Osteocyte (in vitro differentiated cells): ENCODE measurements at places on chromosomes 16 and 17. TPM values are rescaled to one million over a fixed set of nuclear protein-coding genes. Genes with fewer than 3 reads are reported as not detected.

DNA sequence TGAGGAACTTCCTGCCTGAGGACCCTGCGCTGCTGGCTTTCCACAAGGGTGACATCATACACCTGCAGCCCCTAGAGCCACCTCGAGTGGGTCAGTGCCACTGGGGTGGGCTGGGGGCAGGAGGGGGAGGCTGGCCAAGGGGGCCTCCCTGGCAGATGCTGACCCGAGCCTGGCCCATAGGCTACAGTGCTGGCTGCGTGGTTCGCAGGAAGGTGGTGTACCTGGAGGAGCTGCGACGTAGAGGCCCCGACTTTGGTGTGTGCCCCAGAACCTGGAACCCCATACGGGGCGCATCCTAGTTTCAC lies 26.7 kb upstream of the ALKBH5 start:
- H3K27ac ChIP-seq: no peak overlapping the region
- peaks cover 7% of the 10 kb centered on the region for H3K4me1 ChIP-seq
- no peaks in the 10 kb centered on the region for H3K36me3 ChIP-seq
- peaks cover 2% of the 10 kb centered on the region for H3K27me3 ChIP-seq

- peaks cover 52% of the 10 kb centered on the region for H3K36me3 ChIP-seq
- no peak for DNase-seq
- no peak overlapping the region for H3K4me3 ChIP-seq
- peak overlapping the region; percentile 5 for H3K27ac ChIP-seq
- peaks cover 28% of the 10 kb centered on the region for H3K4me1 ChIP-seq
Observed at GRCh38 chr16:71915350-71915749, 20.0 kb downstream of the IST1 start.

DNA sequence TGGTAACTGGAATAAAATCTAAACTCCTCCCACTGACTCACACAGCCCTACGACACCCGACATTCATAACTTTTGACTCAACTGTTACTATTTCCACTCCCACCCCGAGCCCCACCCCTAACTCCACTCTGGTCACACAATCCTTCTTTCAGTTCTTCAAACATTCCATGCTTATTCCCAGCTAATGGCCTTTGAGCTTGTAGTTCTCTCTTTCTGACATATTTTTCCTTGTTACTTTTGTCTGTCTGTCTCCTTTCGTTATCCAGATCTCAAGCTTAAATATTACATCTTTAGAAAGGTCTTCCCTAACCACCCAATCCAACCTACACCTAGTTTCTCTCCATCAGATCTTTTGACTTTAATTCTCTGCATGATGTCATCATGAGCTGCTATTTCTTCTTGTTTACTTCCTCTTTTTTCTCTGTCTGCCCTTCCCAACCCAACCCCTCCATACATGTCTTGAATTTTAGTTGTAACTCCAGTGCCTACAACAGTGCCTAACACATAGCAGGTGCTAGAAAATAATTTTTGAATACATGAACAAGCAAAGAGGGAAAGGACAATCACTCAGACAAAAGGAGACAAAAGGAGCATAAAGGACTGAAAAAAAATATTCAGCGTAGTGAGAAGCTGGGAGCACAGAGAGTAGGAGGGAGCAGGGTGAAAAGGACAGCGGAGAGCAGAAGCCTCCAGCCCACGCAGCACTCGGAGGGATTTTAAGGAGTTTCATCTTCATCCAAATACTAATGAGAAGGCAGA lies 65.2 kb upstream of the SMIM36 start:
- peaks cover 2% of the 10 kb centered on the region for H3K27me3 ChIP-seq
- no peak overlapping the region for H3K4me3 ChIP-seq

GRCh38 chr16:89858973-89859614 lies 14.3 kb upstream of the TCF25 start:
- DNase-seq: no peak
- H3K4me3 ChIP-seq: no peak overlapping the region
- H3K36me3 ChIP-seq: no peaks in the 10 kb centered on the region
- H3K4me1 ChIP-seq: peaks cover 13% of the 10 kb centered on the region
- no peaks in the 10 kb centered on the region for H3K27me3 ChIP-seq
- H3K27ac ChIP-seq: no peak overlapping the region

DNA sequence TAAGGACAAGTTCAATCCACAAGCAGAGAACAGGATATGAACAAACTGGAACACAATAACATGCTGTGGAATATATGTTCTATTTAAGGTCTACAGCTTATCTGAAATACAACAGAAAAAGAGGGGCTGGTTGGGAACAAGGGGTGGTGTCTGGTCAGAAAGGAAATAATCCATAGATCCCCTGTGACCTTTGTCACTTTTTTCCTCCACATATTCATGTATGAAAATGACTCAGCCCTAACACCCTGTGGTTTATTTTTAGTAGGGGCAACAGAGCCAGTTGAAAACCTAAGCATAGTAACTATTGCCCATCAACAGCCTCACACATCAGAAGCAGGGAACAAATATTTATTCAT lies 12.3 kb upstream of the SPAG9 start:
- no peak overlapping the region for H3K4me3 ChIP-seq
- DNase-seq: no peak
- H3K27me3 ChIP-seq: no peaks in the 10 kb centered on the region
- no peaks in the 10 kb centered on the region for H3K36me3 ChIP-seq

- peaks cover 26% of the 10 kb centered on the region for H3K4me1 ChIP-seq
- H3K27ac ChIP-seq: no peak overlapping the region
- no peaks in the 10 kb centered on the region for H3K27me3 ChIP-seq
- DNase-seq: no peak
Observed at GRCh38 chr17:81241648-81242420, 2.7 kb downstream of the NDUFAF8 start.

- peaks cover 32% of the 10 kb centered on the region for H3K27me3 ChIP-seq
- H3K36me3 ChIP-seq: no peaks in the 10 kb centered on the region
- DNase-seq: no peak
- no peaks in the 10 kb centered on the region for H3K4me1 ChIP-seq
- no peak overlapping the region for H3K4me3 ChIP-seq
Observed at GRCh38 chr17:42937712-42938596, 26.3 kb downstream of the AARSD1 start.

DNA sequence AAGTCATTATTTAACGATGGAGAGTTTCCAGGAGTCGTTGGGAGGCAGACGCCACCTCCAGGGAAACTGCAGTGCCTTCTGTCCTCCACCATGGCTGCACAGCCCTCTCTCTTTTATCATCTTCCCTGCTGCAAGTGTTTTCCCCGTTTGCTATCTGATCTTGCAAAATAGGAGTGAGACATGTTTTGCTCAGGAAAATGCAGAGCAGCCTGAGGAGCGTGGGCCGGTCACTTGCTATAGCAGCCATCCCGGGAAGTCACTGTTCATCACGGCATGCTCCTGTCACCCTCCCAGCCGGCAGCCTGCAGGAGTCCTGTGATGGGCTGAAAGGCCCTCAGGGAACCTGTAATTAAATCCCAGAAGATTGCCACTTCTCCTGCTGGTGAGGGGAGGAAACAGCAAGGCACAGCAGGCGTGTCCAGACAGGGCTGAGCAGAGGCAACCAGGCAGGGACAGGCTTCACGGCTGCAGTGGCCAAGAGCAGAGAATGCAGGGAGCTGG lies 143.1 kb downstream of the GSG1L start:
- H3K36me3 ChIP-seq: no peaks in the 10 kb centered on the region
- H3K27me3 ChIP-seq: peaks cover 9% of the 10 kb centered on the region
- H3K4me1 ChIP-seq: no peaks in the 10 kb centered on the region
- no peak overlapping the region for H3K27ac ChIP-seq
- no peak for DNase-seq

- H3K36me3 ChIP-seq: no peaks in the 10 kb centered on the region
- DNase-seq: no peak
- no peak overlapping the region for H3K4me3 ChIP-seq
- no peak overlapping the region for H3K27ac ChIP-seq
- no peaks in the 10 kb centered on the region for H3K27me3 ChIP-seq
- H3K4me1 ChIP-seq: no peaks in the 10 kb centered on the region
Observed at GRCh38 chr17:33874617-33875060, 380.4 kb upstream of the CCL2 start.

ZACN gene
- not detected in 2 replicates for total RNA-seq

HIC1 gene
- total RNA-seq: 3.3 and 3.7 TPM in 2 replicates

PPP1R1B gene
- total RNA-seq: 4.5 and 6.0 TPM in 2 replicates

ODAD4 gene
- total RNA-seq: 1.9 and 2.5 TPM in 2 replicates

GFOD2 gene
- 21.9 and 22.2 TPM in 2 replicates for total RNA-seq
